Left ventricle myocardium superior (tissue), 1 donor: ENCODE measurements at places on chromosomes 5 and 9. TPM values are rescaled to one million over a fixed set of nuclear protein-coding genes. Genes with fewer than 3 reads are reported as not detected.

DNA sequence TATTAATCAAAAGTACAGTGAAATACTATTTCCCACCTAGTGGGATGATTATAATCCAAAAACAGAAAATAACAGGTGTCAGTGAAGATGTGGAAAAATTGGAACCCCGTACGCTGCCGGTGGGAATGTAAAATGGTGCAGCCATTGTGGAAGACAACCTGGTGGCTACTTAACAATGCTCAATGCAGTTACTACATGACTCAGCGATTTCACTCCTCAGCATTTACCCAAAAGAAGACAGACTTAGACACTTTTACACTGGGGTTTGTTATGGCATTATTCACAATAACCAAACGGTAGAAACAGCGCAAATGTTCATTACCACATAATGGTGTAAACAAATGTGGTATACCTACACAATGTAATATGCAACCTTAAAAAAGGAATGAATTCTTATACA is 23.9 kb downstream of the SECISBP2 start:
- no peak for DNase-seq

DNA sequence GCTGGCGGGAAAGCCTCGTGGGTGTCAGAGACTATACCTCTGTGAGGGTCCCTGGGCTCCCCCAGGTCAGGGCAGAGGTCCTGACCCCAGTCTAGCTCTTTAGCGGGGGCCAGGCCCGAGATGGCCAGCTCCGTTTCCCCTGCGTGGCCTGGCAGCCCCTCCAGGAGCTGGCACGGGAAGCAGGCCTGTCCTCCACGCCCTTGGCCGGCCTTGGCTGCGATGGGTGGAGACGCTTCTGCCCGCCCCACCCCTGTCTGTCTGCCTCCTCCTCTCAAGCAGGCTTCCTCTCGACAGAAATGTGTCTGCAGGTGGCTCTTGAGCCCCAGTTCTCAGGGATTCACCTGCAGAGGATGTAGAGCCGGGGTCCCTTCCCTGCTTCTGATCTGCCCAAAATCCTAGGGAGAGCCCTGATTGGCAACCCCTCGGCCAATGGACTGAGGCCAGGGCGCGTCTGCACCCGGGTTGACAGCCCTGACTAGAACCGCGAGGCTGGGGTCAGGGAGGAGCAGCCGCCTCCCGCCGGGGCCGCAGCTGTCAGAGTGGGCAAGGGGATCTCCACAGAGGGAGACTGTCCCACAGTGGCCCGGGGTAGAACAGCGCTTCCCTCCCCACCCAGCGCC is 2.6 kb upstream of the GRIN1 start:
- no peak for DNase-seq

GRCh38 chr5:51599587-51599986 is 216.3 kb downstream of the ISL1 start:
- no peak for DNase-seq

- no peak for DNase-seq
These were observed 15.6 kb upstream of the GNA14 start for GRCh38 chr9:77663754-77664153.

DNA sequence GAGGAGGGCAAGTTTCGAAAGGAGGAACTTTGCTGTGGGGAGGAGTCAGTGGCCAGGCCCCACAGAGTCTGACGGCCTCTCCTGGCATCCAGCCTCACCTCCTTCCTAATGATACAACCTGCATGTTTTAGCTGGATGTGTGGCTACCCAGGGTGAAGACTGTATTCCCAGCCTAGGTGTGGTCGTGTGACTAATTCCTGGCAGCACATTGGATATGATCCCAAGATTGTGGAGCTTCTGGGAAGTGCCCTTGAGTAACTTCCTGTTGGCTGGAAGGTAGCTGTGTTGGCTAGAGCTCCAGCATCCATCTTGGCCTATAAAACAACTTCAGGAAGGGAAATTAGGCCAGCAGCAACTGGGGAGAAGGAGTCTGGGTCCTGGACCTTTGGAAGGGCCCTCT is 19.0 kb upstream of the LPCAT1 start:
- no peak for DNase-seq

GRCh38 chr5:33462456-33462855 is 21.7 kb downstream of the TARS1 start:
- no peak for DNase-seq

GRCh38 chr9:16171911-16172310 is 619.1 kb downstream of the CCDC171 start:
- no peak for DNase-seq

GRCh38 chr5:107668154-107669095 is 2.3 kb downstream of the EFNA5 start:
- DNase-seq = no peak

DNA sequence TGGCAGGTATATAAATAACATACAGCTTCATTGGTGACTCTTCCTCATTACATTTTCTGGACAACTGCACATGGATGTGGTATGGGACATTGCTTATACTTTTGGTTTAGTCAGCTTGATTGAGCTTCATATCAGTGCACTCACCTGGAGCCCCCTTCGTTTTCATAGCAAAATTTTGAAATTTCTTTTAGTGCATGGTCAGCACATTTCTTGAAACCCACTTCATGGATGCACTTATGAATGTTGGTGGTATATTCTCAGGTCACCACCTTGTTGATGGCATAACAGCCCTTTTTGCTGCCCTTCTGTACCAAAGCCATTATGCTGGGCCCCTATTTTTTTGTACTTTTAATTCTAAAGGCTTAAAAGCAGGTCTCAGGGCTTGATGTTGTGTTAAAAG is 16.7 kb upstream of the LRRC70 start:
- DNase-seq = no peak

DNA sequence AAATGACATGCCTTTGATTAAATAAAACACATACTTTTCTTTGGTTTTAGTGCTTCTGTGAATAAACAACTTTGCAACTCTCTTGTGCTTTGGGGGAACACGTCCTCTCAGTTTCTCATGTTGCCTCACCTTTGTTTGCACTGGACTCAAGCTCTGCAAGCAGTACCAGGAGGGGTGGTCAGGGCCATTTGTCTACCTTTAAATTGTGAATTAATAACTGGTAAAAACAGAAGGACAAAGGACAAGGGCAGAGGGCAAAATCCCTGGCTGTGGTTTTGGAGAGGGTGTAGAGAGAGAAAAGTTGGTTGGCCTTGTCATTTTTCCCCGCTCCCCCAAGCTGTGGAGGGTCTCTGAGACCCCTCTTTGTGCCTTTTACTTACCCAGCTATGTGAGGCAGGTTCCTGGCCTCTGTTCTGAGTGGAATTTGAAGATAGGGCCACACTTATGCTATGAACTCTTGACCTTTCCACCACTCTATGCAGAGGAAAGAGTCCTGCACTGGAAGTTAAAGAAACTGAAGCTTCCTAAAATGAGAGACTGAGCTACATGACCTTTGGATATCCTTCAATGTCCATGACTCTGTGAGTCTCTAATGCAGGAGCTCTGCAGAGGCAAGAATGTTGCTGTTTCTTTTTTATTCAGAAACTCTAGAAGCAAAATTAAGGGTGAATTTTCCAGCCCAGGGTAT is 55.1 kb upstream of the MOCS2 start:
- DNase-seq = no peak

GRCh38 chr5:14254686-14255085 is 111.5 kb downstream of the TRIO start:
- DNase-seq = no peak

- no peak for DNase-seq
These were observed 70.4 kb downstream of the SPRY4 start for GRCh38 chr5:142254431-142254830.

DNA sequence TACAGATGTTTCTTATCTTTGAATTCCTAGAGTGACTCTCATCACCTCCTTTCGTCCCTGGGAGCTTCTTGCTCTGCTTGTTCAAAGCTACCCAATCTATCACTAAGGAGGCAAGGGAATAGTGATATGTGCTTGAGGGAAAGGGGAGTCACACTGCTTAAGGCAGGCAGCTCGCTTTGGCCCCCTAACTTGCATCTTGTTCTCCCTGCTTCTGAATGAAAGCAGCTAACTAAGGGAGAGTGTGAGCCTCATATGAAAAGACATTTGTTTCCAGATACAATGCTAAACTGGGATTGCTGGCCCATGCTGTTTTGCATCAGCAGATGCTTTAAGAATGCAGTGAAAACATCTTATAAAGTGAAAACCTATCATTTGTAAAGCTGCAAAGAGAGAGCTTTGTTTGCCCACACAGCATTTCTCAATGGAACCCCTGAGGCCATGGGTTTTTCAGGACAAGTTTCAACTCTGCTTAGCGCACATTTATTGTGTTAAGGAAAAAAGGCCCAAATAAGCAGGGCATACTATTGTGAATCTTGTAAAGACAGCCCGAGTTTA is 367.9 kb upstream of the ADAMTSL1 start:
- DNase-seq = no peak

DNA sequence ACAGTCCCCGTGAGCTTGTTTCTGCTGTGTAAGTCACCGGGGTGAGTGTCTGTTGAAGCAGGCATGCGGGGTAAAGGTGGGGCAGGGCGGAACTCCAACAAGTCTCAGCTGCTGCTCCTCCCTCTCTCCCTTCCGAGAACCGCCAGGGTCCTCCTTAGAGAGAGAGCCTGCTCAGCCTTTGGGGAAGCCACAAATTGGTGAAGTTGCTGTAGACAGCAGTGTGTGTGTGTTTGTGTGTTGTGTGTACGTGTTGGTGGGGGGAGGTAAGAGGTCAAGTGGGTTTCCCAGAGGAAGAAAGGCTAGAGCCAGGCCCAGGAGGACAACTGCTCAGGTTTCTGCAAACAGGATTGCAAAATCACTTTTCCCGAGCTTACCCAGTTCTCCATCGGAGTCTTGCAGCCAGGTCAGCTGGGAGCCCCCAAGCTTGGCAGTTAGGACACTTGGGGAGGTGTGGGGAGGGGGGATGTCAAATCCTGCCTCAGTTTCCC is 38.9 kb upstream of the DAB2IP start:
- DNase-seq = no peak

DNA sequence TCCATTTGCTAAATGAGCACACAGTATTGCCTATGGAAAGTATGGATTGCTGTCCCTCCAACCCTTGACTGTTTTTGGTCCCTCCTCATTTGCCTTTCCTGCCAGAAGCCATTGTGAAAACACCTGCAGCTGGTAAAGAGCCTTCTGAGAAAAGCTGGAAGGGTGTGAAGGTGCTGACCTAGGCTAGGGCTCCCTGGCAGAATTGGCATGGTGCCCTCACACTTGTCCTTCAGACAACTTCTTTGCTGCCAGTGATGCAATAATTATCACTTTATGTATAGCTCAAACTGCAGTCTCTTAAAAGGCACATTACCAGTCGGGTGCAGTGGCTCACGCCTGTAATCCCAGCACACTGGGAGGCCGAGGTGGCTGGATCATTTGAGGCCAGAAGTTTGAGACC is 4.2 kb downstream of the TXNDC15 start:
- DNase-seq = no peak

DNA sequence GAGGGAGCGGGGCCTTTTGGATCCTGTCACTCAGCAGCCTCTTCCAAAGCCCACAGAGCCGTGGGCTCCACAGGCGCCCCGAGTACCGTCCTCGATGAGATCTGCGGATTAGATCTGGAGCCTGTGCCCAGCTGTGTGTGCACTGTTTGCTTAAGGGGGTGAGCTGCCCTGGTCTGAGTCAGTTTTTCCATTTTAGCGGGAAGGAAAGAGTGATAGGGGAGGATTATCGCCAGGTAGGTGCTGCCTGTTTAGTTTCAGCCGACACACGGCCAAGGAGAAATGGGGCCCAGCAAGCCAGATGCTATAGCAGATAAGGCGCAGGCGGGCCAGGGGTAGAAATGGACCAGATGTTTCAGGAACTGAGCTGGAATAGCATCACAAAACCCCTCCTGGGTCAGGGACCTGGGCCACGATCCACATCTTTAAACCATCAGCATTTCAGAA is 18.1 kb downstream of the COL5A1 start:
- peak; percentile 11 for DNase-seq

DNA sequence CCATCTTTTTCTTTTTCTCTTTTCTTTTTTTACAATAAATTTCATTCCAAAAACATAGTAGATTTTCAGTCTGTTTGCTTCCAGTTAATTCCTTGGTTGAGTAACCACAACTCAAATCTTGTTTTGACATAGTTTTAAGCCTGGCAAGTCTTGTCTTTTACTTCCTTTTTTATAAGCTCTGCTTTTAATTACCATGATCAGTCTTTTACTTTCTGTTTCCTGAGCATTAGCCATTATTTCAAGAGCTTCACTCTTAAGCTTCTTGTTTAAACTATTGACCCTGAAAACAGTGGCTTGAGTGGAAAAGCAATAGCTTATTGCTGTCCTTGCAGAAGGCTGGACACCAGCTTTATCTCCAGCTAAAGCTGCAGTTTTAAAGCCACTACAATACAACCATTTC is 1363.3 kb downstream of the MAT2B start:
- DNase-seq = no peak

- DNase-seq = no peak
These were observed 1.3 kb downstream of the NPDC1 start for GRCh38 chr9:137044502-137045177.

DNA sequence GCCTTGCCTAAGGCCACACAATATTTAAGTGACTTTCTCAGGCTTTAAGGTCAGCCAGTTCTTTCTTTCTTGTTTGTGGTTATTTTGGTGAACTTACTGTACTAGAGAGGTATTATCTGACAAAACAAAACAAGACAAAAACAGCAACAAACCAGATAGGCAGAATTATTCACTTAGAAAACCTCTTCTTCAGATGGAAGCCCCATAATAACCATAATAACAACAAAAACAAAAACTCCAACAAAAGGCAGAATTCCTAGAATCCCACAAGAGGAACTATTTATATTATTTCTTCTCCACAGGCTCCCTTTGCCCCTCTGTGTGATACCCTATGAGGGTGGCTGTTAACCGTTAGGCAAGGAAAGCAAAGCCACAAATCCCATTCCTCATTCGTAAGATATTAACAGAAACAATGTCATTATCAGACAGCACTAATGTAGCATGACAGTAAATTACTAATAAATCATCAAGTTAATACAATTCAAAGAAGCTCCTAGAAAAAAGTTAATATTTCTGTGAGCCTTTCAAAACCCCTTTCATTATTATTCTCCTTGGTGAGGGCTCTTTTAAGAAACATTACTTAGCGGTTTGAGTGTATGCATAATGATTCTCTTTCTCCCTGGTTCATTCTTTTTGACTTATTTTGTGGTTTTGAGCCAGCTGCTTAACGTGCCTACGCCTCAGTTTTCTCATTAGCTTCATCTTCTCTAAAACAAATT is 274.9 kb downstream of the EFNA5 start:
- no peak for DNase-seq

DNA sequence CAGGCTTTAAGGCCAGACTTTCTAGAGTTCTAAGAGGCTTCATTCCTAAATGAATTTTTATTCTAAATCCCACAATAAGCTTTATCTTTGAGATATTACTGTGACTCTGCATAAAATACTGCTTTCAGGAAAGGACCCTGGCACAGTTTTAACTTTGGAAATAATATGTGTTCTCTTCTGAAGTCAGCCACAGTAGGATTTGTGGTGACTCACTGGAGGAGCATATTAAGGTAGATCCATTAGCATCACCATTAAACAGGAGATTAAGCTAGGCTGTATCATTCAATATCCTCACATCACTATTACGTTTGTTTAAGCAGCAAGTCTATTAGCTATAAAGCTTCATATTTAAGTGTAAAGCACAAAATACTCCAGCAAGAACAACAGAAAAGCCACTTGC is 186.1 kb upstream of the IZUMO3 start:
- DNase-seq = no peak

GRCh38 chr9:8534828-8535227 is 735.2 kb upstream of the DMAC1 start:
- no peak for DNase-seq

The ZNF454 gene
- total RNA-seq = 2.3 TPM

The F2RL1 gene
- 1.1 TPM for total RNA-seq

The WDR31 gene
- 12.9 TPM for total RNA-seq

The NR6A1 gene
- 1.9 TPM for total RNA-seq

The NTRK2 gene
- 5.5 TPM for total RNA-seq

The ZNF462 gene
- total RNA-seq = 23.0 TPM
